ENCODE measurements at places on chromosomes 1 and 21.

- DNase-seq: no peak
These were observed 6.5 kb downstream of the ZNF672 start for GRCh38 chr1:248844526-248844925.

DNA sequence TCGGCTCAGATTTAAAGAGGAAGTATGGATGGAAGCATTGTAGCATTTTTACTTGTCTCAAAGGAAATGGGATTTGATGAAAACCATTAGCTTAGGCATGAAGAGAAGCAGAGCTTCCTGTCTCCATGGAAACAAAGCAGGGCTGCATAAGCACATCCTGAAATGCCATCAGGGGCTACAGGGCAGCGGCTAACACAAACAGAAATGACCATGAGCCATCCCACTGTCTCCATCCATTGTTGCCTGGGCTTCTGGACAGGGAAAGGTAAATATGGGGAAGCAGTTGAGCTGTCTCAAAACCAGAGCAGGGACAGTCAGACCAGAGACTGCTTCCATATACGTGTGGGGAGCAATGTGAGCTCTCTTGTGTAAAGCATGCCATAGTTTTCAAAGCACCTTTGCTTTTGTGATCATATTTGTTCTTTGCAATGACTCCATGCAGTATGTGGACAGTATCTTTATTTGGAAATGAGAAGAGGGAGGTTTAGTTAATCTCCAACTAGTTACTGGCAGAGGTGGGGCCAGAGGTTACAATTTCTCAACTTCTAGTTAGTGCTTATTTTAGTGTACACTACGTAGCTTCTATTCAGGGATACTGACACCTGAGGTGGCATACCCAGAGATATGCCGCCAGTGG lies 176.1 kb downstream of the CACNA1E start:
- no peak for DNase-seq

DNA sequence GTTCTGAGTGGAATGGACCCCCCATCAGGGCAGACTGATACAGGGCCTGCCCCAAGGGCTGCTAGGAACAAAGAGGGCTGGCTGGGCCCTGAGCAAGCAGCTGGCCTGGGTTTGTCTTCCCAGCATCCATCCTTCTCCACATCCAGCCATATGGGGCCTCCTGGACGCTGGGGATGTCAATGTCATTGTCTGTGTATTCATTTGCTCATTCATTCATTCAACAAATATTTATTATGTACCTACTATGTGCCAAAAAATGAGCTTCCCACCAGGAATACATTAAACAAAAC lies 15.6 kb upstream of the ECE1 start:
- no peak for DNase-seq

GRCh38 chr1:91153341-91153740 lies 131.5 kb upstream of the ZNF644 start:
- no peak for DNase-seq

GRCh38 chr1:38095454-38095931 lies 48.9 kb upstream of the POU3F1 start:
- DNase-seq: no peak

GRCh38 chr21:41321211-41321907 lies 4.8 kb downstream of the FAM3B start:
- DNase-seq: no peak

GRCh38 chr1:205416322-205416721 lies 5.5 kb downstream of the LEMD1 start:
- DNase-seq: no peak

DNA sequence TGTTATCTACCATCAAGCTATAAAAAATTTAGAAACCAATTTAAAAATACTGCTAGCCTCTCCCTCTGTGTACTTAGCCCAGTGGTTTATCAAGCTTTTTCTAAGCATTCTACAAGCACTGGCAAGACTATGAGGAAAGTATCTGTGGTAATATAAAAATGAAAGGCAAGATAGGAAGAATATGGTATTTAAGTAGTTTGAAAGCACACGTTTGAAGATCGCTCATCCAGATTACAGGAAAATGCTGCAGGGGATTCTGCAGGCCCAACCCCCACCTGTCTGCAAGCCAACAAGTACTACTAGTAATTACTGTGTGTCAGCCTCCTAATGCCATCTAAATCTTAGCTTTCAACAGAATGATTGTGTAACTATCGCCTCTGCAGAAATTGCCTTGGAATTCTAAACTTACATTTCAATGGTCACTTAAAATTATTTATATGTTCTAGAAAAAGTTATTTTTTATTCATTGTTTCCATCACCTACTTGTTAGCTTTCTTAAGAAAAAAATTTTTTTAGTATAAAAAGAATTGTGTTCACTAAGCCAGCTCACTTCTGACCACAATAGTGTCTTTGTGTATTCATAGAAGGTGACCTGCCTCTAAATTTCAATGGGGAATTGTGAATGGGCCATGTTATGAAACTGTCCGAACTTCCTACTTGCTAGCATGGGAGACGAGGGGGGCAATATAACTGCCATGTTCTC lies 8.5 kb downstream of the ERRFI1 start:
- no peak for DNase-seq

- no peak for DNase-seq
These were observed 14.8 kb downstream of the MFSD2A start for GRCh38 chr1:39969531-39970270.

DNA sequence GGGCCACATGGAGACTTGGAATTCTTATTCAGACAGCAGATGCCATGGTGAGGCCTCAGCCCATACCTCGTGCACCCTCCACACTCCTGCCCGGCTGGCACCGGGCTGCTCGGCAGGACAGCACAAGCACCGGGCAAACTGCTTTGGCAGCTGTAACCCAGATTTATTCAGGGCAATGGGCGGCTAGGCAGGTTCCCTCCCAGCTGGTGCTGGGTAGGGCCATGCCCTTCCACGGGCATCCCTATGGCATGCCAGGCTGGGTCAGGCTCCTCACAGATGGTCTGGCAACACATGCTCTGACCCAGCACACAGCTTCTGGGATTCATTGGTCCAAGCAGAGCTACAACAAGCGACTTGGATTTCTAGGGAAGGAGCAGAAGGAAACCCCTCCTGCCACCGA lies 53.4 kb downstream of the ATP1A1 start:
- DNase-seq: no peak

GRCh38 chr1:90510143-90510542 lies 207.0 kb downstream of the BARHL2 start:
- no peak for DNase-seq

GRCh38 chr1:10173582-10173981 lies 36.8 kb upstream of the KIF1B start:
- no peak for DNase-seq

DNA sequence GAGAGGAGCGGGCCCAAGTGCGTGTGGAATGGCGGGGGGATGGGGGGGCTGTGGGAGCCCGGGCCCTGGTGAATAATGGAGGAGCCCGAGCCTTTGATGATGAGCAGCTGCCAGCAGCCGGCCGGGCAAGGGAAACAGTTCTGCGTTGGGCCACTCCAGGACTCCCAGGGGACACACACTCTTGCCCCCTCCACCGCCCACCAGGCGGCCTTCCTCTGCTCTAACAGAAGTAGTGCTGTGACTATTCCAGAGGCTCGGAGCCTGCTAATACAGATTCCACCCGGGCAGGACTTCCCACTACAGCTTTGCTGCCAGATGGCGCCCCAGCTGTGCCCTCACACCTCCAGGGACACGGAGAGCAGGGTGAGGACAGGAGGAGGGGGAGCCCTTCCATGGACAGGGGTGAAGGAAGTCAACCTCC lies 48.2 kb upstream of the LRP8 start:
- DNase-seq: peak; percentile 78

- no peak for DNase-seq
These were observed 922 bp downstream of the PEX11B start for GRCh38 chr1:145917595-145917994.

DNA sequence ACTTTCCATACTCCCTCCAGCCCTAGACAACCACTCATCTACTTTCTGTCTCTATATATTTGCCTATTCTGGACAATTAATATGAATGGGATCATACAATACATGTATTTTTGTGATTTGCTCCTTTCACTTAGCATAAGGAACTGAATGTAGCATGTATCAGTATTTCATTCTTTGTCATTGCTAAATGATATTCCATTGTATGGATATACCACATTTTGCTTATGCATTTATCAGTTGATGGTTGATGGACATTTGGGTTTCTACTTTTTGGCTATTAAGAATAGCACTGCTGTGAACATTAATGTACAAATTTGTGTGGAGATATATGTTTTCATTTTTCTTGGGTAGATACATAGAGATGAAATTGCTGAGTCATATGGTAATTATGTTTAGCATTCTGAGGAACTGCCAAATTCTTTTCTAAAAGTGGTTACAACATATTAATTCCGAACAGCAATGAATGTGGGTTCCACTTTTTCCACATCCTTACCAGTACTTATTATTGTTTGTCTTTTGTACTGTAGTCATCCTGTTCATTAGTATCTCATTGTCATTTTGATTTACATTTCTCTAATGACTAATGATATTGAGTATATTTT lies 121.0 kb downstream of the LRRC40 start:
- DNase-seq: no peak

- DNase-seq: no peak
These were observed 5.1 kb downstream of the PODN start for GRCh38 chr1:53066891-53067738.

GRCh38 chr1:8426996-8427395 lies 109.1 kb downstream of the SLC45A1 start:
- DNase-seq: no peak

GRCh38 chr1:188386161-188386560 lies 1557.4 kb downstream of the PLA2G4A start:
- no peak for DNase-seq

- DNase-seq: no peak
These were observed 11.6 kb downstream of the UAP1 start for GRCh38 chr1:162573136-162573535.

GRCh38 chr1:38208716-38209632 lies 162.4 kb upstream of the POU3F1 start:
- DNase-seq: no peak

DNA sequence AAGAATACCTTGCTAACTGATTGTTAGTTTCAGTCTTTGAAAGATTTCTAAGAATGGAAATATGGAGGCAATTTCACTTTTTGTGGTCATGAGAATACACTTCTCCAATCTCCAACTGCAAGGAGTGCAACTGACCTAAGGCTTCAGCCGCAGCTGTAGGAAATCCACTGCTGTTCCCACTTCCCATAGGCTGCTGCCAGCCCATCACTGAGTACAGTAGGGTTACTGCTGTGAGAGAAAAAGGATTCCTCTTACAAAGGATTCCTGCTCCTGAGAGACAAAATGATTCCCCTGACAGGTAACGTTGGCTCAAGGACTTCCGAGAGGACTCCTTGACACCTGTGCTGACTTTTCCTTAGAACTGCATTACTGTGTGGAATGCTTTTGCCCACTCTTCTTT lies 87.4 kb downstream of the ADGRL4 start:
- DNase-seq: no peak

GRCh38 chr1:22854688-22855565 lies 117.7 kb downstream of the LACTBL1 start:
- no peak for DNase-seq

GRCh38 chr1:44408212-44408582 lies 3.1 kb downstream of the RNF220 start:
- no peak for DNase-seq

GRCh38 chr1:10046356-10047085 lies 13.8 kb downstream of the UBE4B start:
- DNase-seq: no peak

DNA sequence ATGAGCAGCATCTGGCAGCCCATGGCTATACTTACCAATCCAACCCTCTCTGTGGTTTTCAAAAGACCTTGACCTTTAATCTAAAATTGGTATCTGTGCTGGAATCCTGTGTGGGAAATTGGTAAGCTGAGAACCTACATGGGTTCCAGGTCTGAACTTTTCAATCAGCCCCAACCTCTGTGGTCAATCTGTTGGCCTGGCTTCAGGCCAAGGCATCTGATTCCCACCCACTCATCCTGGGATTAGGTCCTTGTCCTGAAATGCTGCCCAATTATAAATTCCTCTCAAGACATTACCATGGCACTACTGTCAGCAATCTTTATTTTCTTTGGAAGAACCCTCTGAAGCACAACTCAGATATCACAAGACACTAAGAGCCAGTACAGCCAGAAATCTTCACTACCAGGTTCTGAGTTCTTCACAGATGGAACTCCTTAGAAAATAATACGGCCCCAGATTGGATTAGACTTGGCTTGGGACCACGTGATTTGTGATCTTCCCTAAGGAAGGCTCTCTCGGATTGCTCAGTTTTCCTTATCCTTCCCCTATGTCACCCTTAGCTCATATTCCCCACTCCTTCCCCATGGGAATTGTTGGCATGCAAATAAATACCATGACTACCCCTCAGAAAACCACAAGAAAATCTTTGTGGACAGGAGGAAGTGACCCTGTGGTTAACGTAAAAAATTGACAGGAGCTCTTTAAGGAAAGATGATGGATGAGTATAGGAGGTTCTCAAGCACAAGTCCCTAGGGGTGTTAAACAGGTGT lies 207.9 kb upstream of the ST6GALNAC5 start:
- DNase-seq: no peak

DNA sequence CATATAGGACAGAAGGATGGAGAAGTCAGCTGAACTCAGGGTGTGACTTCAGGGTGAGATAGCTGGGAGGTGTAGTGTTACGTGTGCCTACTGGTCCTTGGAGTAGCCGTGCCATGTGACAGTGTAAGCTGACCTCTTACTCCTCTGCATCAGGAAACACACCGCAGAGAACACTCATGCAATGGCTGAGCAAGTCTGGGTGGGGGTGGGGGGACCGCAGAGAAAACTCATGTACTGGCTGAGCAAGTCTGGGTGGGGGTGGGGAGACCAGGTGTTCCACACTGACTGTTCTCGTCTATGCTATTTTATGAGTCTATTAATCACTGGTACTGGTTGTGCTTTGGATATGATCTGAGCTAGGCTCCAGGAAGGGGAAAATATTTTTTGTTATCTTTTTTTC lies 233.1 kb downstream of the PAPPA2 start:
- no peak for DNase-seq

GRCh38 chr1:209458921-209459320 lies 124.6 kb upstream of the CAMK1G start:
- DNase-seq: no peak

DNA sequence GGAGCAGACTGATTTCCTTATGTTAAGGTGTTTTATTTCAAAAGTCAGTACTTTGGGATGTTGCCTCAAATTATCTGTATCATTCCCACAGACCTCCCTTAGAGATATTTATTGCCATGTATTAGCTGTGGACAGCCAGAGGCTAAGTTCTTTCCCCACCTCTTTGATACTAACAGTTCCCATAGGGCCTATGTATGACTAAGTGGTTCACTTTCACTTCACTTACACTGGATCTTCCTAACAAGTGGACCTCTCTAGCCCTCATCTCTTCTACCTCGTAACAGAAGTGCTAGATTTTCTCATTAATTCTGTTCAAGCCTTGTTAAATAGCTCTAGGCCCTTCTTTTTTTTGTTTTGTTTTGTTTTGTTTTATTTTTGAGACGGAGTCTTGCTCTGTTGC lies 6.2 kb downstream of the TRAF5 start:
- no peak for DNase-seq

- DNase-seq: no peak
These were observed 37.6 kb downstream of the MATN1 start for GRCh38 chr1:30685796-30686165.

DNA sequence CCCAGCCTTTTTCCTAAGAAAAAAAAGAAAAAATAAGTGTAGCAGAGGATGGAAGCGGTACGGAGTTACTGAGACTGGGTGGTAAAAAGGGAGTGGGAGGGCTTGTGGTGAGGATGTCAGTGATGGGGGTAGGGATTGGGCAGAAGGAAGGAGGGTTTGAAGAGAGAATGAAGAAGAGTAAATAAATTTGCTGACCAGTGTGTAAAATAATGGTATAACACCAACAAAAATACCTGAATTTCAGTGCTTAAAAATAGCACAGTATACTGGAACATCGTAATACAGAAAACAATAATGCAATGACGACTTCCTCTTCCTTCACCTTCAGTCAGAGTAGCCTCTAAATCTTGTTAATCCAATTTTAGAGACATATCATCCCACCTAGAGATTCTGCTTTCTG lies 18.8 kb upstream of the SYPL2 start:
- DNase-seq: no peak
